NCI-H1105 (cell line): ENCODE measurements at places on chromosomes 2 and 18.

- no peak for DNase-seq
Observed at GRCh38 chr2:43333101-43333655, 106.8 kb upstream of the ZFP36L2 start.

GRCh38 chr2:128786741-128787478, 468.2 kb upstream of the HS6ST1 start:
- DNase-seq: no peak

DNA sequence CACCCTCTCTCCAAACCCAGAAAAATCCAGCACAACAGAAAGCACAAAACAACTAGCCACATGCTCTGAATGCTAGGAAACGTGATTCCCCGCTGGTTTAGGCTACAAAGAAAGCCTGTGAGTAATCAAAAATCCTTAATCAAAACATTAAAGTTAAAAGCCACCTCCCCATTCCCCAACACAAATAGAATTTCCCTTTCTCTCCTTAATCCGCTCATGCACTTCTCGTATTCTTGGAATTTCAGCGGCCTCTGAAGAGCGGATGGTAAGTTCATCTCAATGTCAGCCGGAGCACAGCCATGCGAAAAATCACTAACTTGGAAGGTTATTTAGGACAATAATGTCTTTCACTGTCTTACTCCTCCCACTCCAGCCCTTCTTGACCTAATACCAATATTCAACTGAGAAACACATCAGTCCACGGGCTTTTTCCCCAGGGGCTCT, 126.7 kb downstream of the OSBPL1A start:
- no peak for DNase-seq

DNA sequence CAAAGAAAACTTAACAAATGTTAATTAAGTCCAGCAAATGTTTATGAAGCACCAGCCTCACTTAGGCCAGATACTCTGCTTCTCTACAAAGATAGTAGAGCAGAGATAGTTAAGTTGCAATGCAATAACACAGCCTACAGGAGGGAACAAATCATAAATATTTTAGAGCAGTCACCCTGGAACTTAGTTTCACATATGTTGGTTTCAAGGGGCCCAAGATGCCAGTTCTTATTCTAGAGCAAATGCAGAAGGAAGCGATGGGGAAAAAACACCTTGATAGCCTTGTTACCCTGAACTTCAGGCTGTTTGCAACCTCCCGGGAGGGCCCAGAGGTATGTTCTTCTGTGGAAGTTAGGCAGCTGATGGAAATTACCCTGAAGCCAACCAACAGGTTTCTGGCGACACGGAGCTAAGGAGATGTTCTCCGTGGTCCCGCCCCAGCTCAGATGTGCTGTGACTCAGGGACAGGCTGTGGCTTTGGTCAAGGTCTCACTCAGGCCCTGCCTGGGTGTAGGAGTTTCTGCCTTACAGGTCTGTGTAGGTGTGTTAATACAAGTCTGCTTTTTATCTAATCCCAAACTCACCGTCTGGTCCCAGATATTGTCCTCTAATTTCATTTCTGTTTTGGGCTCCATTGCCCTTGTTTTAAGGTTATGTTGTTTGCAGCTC, 3.8 kb downstream of the CTIF start:
- DNase-seq: no peak

DNA sequence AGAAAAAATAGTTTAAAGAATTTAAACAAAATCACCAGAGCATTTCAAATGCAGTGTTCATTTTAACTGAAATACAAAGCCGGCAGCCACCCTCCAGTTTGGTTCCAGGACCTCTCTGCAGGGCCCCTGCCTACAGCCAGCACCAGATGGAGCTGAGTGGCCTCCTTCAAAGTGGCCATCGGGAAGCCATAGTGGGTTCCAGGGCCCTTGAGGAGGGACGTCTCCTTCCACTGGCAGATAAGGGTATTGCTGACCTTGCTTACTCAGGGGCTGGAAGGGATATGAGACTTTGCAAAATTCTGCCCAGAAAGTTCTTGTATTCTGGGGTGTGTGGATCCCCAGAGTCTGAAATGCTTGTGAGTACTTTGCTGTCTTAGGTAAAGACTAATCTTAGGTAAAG, 205.2 kb upstream of the APCDD1 start:
- DNase-seq: no peak

DNA sequence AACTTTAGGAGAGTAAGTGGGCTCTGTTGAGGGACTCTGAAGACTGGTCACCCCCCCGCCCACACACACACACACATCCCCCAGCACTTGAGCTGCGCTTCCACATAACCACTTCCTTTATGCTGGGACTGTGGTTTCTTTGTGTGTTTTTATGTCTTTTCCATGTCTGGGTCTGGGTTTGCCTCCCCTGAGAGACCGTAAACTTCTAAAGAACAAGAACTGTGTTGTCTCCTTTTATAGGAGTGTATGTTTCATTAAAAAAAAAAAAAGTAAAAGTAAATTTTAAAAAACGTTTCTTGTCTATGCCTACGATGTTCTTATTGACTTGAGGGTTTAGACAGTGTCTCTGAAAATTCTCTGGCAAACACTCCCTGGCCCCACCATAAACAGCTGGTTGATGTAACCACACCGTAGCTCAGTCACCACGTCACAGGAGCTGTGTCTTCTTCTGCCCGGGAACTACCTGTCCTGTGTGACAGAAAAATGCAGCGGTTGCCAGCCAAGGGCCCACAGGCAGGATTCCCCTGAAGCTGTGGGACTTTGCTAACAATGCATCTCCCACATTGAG, 68.0 kb downstream of the KLHL29 start:
- no peak for DNase-seq

- DNase-seq: no peak
Observed at GRCh38 chr18:36153203-36153602, 23.5 kb downstream of the ELP2 start.

DNA sequence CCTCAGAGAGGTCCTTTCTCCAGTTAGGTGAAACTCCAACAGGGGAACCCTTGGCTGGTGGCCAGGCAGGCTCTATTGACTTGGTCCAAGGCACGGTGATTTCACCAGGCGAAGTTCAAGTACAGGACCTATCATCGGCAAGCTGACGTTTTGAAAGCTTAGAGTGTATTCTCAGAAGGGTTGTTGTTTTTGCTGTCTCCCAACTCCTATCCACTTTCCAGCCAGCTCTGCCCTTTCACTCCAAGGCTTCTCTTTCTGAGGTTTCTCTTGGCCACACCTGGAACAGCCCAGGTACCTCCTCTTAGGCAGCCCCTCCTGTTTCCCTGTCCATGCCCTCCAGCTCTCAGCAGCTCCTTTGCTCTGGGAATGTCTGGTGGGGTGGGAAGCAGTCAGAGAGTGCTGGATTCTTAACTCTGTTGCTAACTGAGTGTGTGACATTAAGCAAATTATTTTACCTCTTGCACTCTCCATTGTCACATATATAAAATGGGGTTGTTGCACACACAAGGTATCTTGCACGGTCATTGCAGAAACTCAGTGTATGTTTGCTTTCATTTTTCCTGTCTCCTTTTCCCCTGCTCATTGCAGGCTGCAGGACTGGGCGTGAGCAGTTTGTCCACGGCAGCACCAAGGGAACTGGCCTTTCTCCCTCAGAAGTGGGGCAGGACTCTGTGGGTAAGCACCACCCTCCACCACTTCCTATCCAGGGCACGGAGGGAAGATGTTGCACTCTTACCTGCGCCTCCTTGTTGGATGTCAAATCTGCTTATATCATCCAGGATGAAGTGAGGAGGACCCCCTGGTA, 30.2 kb downstream of the CAPN13 start:
- DNase-seq: no peak
